ENCODE measurements at places on chromosomes 12 and 14.

DNA sequence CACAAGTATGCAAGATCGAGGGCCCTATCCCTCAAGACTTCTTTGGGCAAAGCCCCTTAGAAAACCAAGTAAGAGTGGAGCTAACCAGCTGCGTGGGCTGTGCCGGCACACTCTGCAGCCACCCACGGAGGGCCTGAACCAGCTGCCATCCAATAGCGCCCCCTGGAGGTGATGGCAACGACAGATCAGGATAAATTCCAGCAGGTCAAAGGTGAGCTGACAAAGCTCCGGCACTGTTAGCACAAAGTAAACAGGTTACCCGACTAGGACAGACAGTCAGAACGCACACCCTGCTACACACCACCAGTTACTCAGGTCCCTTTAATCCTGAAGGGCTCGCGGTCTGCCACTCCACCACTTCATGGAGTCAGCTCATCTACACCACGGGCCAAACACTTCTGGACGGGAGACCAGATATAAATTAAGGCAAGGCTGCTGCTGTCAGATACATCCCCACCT, 4.9 kb downstream of the ZBTB39 start:
- peak; percentile 61 for DNase-seq

DNA sequence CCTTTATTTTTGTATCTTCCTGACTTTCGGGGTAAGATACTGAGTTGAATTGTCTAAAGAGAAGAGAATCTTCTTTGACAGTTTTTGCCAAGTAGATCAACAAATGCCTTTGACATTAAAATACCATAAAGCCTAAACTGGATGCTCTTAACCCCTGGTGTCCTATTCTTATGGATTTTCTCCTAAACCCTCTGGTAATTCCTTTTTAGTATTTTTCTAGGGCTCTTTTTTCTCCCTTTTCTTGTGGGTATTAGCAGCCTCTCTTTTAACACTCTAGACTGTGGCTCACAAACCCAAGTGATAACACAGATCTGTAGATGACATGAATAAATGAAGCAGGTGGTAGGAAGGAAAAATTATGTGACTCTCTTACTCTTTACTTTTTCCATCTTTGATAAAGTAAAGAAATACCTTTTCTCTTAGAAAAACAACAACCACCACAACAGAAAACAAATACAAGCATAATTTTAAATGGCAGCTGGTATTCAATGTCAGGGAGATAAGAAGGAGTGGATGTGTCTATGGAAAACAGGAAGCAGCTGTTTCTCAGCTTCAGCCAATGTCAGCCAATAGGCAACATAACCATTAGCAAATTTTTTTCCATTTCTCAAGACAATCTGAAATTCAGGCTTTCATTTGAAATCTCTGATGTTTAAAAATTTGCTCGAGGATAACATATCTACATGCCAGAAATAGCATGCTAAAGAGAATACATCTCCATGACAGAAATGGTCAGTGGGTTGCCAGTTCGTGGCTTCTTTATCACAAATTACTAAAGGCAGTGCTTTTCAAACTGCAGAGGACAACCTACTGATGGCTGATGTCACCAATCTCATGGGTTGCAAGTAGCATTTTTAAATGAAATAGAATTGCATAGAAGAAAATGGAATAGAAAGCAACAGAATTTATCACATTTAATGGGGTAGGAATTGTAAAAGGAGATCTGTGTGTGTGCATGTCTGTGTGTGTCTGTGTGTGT, 123.1 kb upstream of the KRR1 start:
- DNase-seq, result no peak

GRCh38 chr14:94921882-94922585, 152.1 kb upstream of the GSC start:
- DNase-seq, result no peak

DNA sequence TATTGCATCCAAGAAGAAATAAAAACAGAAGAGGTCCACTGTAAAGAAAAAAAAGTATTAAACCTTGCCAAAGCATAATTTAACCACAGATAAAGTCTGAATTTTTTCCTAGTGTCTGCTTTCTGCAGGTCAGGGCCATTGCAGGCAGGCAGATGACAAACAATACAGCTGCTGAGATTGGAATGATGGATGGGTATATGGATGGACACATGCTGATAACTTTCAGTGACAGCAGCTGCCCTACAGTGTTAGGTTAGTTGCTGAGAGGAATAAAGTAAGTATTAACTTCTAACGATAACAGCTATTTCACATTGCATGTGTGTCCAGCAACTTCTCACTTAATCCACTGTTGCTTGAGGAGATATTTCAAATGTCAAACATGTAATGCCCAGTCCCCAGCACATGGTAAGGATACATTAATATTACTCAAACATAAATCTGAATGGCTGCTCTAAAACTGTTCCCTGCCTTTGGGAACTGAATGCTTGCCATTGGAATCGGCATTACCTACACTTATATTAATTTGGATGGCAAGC, 515.3 kb downstream of the RMST start:
- DNase-seq, result no peak

DNA sequence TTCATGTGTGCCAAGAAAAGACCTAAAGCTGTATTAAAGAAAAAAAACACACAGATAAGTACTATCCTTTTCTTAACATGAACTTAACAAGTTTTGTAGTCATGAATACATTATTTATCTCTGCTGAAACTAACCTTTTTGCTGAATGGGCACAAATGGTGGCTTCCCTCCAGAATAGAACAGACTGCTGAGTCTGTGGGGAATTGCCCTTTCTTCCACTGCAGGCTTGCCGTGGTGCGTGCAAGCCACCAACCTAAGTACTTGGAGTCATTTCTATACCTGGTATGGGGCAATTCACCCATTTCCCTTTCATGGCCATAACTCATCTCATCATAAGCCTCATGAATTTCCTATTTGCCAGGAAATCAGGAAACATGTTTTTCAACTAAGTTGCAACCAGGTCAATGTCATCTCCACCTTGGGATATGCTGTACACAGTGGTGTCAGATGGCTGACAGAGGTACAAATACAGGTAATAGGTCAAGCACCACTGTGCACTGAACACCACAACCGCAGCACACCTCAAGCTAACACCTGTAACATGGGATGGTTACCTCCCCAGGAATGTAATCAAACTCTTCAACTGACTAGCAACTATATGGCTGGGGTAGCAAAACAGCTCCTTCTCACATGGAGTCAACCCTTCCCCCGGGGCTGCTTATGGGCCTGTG, 49.9 kb downstream of the CATSPERB start:
- DNase-seq, result no peak

GRCh38 chr12:123546281-123546680, 12.8 kb upstream of the RILPL1 start:
- no peak for DNase-seq

- no peak for DNase-seq
Observed at GRCh38 chr14:77965050-77965449, 165.1 kb downstream of the ADCK1 start.

DNA sequence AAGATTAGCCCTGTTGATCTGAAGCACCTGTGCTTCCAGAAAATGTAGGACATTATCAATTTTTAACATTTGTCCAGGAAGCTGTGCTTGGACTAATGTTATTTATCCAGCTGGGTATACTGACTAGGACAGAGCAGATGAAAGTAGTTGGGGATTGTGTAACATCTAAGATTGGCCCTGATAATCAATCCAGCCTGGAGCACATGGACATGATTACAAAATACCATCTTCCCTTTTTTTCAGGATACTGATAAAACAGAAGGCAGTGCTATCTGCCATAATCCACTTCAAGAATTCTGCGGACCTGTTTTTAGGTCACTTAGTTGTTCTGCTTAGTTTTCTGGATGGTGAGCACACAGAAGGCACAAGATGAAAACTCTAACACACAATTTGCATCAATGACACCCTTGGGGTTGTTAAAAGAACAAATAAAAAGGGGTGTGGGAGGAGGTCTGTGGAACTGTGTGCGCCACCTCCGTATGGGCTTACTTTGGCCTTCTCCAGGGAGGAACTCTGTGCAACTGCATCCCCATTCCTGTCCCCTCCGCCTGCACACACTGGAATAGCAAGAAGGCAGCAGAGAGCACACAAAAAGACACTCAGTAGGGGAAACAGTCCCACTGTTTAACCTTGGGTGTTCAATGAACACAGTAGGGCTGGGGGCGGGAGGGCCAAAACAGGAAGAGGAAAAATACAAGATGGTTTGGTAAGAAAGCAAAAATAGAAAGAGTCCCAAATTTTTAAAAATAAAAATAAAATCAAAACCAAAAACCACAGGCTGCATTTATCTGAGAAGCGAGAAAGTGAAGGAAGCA, 31.1 kb upstream of the DUSP6 start:
- DNase-seq, result no peak

- no peak for DNase-seq
Observed at GRCh38 chr12:14367040-14367661, 1.7 kb downstream of the ATF7IP start.

DNA sequence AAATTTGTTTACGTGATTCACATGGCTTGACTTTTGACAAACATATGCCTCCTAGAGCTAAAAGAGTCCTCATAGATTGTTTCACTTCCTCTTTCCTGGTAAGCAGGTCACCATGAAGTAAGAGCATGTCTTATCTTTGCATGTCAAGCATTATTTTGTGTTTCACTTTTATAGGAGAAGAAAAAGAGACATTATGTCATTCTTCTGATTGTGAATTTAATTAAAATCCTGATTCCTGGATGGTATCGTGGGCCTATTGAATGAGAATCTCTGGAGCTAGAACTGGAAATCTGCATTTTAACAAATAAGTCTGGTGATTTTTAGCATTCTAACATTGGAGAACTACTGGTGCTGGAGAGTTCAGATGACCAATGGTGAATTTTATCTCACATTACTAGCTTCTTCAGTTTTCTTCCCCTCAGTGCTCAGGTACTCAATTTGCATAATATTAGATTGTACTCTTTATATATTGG, 218.6 kb upstream of the ATP2B1 start:
- no peak for DNase-seq

- DNase-seq, result no peak
Observed at GRCh38 chr12:96786791-96787190, 120.3 kb upstream of the NEDD1 start.

GRCh38 chr14:74474376-74474775, 18.7 kb downstream of the NPC2 start:
- DNase-seq, result no peak

DNA sequence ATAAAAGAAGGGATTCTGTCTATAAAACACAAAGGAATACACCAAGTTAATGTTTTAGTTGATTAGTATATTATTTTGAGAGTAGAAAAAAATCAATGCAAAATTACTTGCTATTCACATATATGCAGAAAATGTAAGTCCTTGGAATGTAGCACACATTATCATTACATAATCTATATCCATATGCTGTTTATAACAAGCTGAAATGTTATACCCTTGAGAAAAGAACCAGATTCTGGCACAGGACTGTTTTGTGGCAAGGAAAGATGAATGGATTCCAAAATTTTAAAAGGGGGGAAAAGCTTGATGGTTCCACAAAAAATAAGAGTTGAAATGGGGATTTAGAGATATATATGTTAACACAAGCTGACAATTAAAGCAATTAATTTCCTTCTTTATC, 153.6 kb downstream of the MSRB3 start:
- no peak for DNase-seq

DNA sequence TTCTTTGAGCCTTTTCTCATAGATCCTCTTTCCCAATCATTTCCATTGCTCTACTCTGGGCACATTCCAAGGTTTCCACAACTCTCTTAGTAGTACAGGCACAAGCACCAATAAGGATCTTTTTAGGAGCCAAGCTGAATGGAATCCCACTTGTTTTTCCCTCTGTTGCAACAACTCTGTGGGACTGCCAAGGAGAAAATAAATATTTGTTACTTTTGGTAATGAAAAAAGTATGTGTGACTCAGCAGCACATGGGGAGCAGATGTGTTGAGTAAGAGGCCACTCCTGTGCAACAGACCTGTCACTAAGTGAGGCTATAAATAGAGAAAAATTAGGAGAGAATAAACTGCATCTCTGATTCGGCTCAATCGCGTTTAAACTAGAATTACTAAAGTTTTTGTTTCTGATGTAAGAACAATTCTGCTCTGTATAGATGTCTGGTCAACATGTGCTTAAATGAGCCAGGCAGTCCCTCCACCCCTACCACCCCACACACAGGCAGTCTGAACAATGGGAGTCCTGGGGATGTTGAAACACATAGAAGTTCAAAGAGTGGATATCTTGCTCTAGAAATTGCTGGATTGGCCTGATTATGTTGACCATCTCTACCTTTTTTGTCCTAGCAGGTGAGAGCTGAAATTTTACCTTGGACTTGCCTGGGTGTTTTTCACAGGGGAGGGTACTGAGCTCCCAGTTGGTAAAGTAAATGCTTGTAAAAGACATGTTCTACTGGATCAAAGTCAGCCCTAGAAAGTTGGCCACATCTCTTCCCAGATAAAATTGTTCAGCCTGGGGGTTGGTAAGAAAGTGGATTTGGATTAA, 244.3 kb upstream of the NOVA1 start:
- peak; percentile 16 for DNase-seq

DNA sequence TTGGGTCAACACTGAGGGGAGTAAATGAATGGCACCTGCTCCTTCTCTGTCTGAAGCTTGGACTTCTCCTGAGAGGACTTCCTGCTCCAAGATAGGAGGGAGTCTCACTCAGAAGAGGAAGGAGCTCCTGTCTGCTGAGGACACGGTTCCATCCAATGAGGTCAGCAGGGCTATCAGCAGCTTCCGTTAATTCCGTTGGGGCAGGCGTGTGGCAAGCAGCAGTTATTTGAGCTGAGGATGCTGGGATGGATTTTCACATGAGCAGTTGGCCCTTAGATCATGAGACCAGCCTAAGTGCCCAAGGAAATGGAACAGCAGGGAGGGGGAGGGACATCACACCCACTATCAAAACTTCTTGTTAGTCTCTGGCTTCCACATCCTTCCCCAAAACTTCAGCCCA, 159.0 kb upstream of the PZP start:
- DNase-seq, result no peak

- no peak for DNase-seq
Observed at GRCh38 chr12:18923721-18924120, 185.8 kb downstream of the CAPZA3 start.

DNA sequence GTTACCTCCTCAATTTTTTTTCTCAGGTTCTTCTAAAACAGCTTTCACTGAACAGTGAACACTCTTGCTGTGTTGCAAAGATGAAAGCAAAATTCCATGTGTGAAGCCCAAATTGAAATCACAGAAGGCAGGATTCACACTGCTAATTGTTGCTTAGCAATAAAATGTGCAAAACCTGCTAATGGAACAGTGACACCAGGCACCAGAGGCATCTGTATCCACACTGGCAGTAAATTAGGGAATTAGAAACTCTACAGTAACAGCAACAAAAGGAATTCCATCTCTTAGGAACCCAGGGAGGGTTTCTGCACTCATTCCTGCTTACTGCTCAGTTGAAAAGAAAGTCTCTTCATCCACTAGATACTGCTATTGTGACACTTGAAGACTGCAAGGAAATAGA, 202.3 kb downstream of the GXYLT1 start:
- DNase-seq, result no peak

- peak; percentile 70 for DNase-seq
Observed at GRCh38 chr12:100493396-100494012, 19.8 kb downstream of the NR1H4 start.
